ENCODE measurements at places on chromosomes 7 and 10. TPM values are rescaled to one million over a fixed set of nuclear protein-coding genes. Genes with fewer than 3 reads are reported as not detected.

The RNF32 gene
- 0.10 TPM for total RNA-seq

The CCL24 gene
- total RNA-seq = not detected

The C10orf53 gene
- not detected for total RNA-seq

The GJD4 gene
- total RNA-seq = not detected

The IFIT3 gene
- 30.7 TPM for total RNA-seq

The MDFIC gene
- total RNA-seq = 30.5 TPM

The GUSB gene
- total RNA-seq = 35.5 TPM

The GPR37 gene
- 0.10 TPM for total RNA-seq

The RELN gene
- under 0.01 TPM for total RNA-seq

The TMEM213 gene
- total RNA-seq = not detected

The DNAJB9 gene
- total RNA-seq = 85.7 TPM

The INHBA gene
- total RNA-seq = 5.5 TPM

The POLR2J3 gene
- total RNA-seq = 115 TPM

The PAX4 gene
- not detected for total RNA-seq

The MRC1 gene
- 0.21 TPM for total RNA-seq

The SPDYE1 gene
- total RNA-seq = under 0.01 TPM

The IFIT1B gene
- total RNA-seq = 0.10 TPM

The PHF14 gene
- 21.9 TPM for total RNA-seq

The OR2A1 gene
- total RNA-seq = not detected

The KAZALD1 gene
- 0.42 TPM for total RNA-seq

The GPR158 gene
- total RNA-seq = under 0.01 TPM

The POM121C gene
- 21.9 TPM for total RNA-seq

The NODAL gene
- not detected for total RNA-seq

The NEUROD6 gene
- total RNA-seq = not detected

The LIPF gene
- not detected for total RNA-seq

The IDI2 gene
- not detected for total RNA-seq

The DLX5 gene
- not detected for total RNA-seq

The ZC3HAV1L gene
- 1.4 TPM for total RNA-seq

The C10orf67 gene
- total RNA-seq = 0.31 TPM

The SPDYE6 gene
- total RNA-seq = not detected

The LRGUK gene
- total RNA-seq = 0.94 TPM

The RSPH10B gene
- total RNA-seq = 0.10 TPM

Data from mononuclear cell (primary cell).